Left ventricle myocardium inferior (tissue), 1 donor: ENCODE measurements at places on chromosomes 2 and 18. TPM values are rescaled to one million over a fixed set of nuclear protein-coding genes. Genes with fewer than 3 reads are reported as not detected.

The LRRTM4 gene
- total RNA-seq: 0.55 TPM

GRCh38 chr2:239150125-239151011 is 250.5 kb downstream of the HDAC4 start:
- peak; percentile 3 for DNase-seq

DNA sequence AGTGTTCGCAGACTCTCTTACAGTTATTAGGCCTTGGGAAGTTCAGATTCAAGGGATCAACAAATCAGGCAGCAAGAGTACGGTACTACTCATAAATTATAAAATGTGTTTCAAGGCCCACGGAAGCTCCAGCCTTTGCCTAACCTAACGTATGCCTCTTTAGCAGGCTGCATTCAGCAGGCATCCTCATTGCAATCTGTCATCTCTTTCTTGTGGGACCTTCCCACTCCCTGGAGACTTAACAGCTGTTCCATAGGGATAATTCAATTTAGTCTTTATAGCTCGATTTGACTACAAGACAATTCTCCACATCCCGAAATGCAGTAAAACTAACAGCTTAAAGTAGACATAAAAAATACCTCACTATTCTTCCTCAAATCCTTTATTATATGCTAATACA is 453.7 kb downstream of the CNTNAP5 start:
- DNase-seq: no peak

The ALK gene
- 0.14 TPM for total RNA-seq

The NT5DC4 gene
- not detected for total RNA-seq

The KCNG2 gene
- total RNA-seq: not detected

GRCh38 chr2:85754313-85755095 is 713 bp downstream of the ATOH8 start:
- peak; percentile 29 for DNase-seq

GRCh38 chr2:108868911-108869310 is 82.3 kb downstream of the CCDC138 start:
- no peak for DNase-seq

DNA sequence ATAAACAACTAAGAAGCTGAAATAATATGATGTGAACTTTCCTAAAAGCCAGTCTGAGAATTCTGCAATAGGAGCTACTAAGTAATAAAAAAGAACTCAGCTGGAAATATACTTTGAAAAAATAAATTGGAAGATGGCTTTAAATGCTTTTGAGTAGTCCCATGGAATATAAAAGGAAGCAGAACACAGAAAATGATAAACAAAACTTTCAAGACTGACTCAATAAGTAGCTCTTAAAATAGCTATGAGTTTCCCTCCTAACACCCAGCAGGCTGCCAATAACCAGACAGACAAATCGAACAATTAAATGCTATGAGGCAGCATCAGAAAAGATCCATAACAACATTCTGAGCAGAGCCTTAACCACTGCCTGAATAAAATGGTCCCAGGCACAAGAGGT is 319.9 kb downstream of the DPP10 start:
- DNase-seq: no peak

The B4GALT6 gene
- total RNA-seq: 5.3 TPM

DNA sequence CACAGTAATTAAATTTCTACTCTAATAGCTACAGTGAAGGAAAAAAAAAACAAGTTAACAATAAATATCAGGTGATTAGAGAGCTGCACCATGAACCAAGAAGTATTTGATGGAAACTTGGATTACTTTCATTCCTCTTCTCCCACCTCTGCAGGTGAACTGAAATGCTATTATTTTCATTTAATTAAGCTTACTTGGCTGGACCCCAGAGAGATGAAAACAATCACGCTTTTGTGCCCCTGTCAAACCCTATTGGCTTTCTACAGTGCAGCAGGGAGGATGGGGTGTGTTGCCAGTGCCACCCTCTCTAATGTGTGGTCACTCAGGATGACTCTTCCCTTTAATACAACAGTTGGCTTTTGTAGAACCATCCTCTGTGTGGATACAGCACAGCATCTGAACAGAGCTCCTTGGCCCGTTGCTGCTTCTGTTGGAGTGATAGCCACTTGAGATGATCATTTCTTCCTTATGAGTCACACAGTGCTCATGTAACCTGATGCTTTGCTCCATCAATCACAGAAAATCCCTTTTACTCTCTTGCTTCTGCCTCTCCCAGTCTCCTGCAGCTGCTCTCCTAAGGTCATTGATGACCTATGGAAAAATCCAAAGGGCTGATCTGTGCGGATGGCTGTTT is 5.5 kb upstream of the ARL4C start:
- no peak for DNase-seq
